ENCODE measurements at places on chromosomes 12 and 14.
A peak's percentile ranks its signal among the peaks of the same experiment; 100 is the strongest.

DNA sequence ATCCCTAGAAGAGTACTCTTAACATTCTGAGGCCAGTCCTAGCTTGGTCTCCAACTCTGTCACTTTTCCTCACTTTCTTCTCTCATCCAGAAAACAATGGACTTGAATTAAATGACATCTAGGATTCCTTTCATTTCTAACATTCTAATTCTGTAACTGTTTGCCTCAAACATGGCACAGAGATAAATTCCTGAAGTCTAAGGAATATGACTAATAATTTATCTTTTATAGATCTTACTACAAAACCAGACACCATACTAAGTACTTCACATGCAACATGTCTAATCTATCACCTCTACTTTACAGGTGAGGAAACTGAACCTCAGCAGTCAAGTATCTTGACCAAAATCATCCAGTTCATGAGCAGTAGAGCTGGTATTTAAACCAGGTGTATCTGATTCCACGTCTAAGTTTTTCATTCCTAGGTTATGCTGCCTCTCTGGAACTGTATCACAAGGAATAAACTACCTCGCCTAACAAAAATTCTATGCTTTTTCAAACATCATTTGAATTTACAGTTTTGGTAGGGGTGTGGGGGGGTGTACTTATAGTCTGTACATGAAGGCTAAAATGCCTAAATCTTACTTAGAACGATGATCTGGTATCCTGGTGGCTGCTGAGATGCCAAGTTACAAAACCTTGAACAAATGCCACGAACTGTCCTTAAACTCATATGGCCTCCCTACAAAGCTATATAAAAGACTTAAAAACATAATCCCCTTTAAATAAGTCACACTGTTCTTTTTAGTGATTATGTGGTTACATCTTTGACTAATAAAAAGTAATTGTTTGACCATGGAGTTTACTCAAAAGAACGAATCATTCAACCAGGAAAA is 41.6 kb downstream of the ATXN2 start:
- H3K4me3 ChIP-seq, result no peak overlapping the region
- H3K27ac ChIP-seq, result no peak overlapping the region
- no peaks in the 10 kb centered on the region for H3K27me3 ChIP-seq
- peaks cover 9% of the 10 kb centered on the region for H3K36me3 ChIP-seq
- H3K4me1 ChIP-seq, result peaks cover 11% of the 10 kb centered on the region
- no peak for DNase-seq

- H3K27ac ChIP-seq, result peak overlapping the region; percentile 84
- H3K4me1 ChIP-seq, result peaks cover 75% of the 10 kb centered on the region
- no peak for DNase-seq
- H3K27me3 ChIP-seq, result no peaks in the 10 kb centered on the region
- H3K36me3 ChIP-seq, result no peaks in the 10 kb centered on the region
Observed at GRCh38 chr12:53752621-53753020, 842 bp upstream of the CISTR start.

- H3K36me3 ChIP-seq, result peaks cover 52% of the 10 kb centered on the region
- H3K4me1 ChIP-seq, result peaks cover 17% of the 10 kb centered on the region
- DNase-seq, result no peak
- H3K27me3 ChIP-seq, result no peaks in the 10 kb centered on the region
- no peak overlapping the region for H3K4me3 ChIP-seq
- H3K27ac ChIP-seq, result no peak overlapping the region
Observed at GRCh38 chr14:39094515-39094914, 8.5 kb downstream of the SEC23A start.

- DNase-seq, result no peak
- H3K4me1 ChIP-seq, result no peaks in the 10 kb centered on the region
- no peaks in the 10 kb centered on the region for H3K27me3 ChIP-seq
- no peak overlapping the region for H3K27ac ChIP-seq
Observed at GRCh38 chr14:46686652-46687051, 35.1 kb upstream of the RPL10L start.

DNA sequence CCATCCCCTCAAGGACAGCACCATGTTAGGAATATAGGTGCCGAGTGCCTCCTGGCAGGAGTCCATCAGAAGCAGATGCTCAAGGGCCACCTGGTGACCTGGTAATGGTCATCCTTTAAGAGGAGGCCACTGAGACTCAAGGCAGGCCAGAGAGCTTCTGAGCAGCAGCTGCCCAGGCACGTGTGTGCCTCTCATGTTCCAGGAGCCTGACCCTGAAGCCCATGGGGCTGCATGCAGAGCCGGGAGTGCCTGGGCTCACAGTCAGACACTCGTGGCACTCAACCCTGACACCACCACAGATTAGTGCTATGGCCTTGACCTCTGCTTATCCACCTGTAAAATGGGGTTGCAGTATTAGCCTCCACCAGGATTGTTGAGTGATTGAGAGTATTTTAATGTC is 45.6 kb downstream of the C14orf132 start:
- peaks cover 87% of the 10 kb centered on the region for H3K4me1 ChIP-seq
- H3K4me3 ChIP-seq, result peak overlapping the region; percentile 6
- DNase-seq, result peak; percentile 72

DNA sequence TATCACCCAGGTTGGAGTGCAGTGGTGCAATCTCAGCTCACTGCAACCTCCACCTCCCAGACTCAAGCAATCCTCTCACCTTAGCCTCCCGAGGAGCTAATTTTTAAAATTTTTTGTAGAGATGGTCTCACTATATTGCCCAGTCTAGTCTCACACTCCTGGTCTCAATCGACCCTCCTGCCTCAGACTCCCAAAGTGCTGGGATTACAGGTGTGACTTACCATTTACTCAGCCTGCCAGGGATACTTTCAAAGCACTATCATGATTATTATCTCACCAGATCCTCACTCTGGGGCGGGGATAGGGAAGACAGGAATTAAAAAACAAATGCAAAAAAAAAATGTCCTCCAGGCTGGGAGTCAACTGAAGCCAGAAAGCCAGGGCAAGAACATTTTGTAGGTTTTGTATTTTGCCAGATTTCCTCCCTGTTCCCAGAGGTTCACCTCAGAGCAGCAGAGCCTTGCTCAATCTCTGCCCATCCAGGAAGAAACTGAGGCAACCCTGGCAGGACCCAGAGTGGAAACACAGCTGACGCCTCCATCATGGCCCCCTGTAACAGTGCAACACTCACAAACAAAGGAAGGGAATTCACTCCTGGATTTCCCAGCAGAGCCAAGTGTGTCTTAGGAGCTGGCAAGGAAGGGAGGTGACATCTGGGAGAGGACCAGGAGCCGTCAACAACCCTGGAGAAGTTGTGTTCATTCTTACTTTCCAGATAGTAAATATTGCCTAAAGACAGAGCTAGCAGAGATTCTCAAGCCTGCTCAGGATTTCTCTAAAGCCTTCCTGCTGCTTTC is 73.9 kb downstream of the IRF2BPL start:
- DNase-seq, result no peak
- no peaks in the 10 kb centered on the region for H3K27me3 ChIP-seq
- no peaks in the 10 kb centered on the region for H3K36me3 ChIP-seq
- no peak overlapping the region for H3K4me3 ChIP-seq

GRCh38 chr14:57865403-57866198 is at the start of gene SLC35F4:
Gene SLC35F4 (minus strand): TSS chr14:57866092.
- no peaks in the 10 kb centered on the region for H3K4me1 ChIP-seq
- no peaks in the 10 kb centered on the region for H3K27me3 ChIP-seq
- no peak for DNase-seq
- no peak within 1 kb of the TSS for H3K4me3 ChIP-seq

DNA sequence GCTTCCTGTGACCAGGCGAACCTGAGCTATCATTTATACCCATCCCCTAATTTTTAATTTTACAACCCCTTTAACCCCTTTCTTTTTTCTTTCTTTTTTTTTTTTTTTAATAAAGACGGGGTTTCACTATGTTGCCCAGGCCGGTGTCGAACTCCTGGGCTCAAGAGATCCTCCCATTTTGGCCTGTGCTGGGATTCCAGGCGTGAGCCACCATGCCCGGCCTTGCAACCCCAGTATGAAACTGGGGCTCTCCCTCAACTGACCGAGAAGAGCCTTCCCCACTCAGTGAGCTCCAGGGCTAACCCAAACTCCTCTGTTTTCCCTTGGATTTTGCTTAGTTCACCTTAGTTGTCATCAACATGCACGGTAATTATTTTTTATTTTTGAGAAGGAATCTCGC is 992 bp downstream of the CPSF2 start:
- peaks cover 39% of the 10 kb centered on the region for H3K4me1 ChIP-seq
- DNase-seq, result peak; percentile 68
- H3K4me3 ChIP-seq, result peak overlapping the region; percentile 85
- H3K27ac ChIP-seq, result peak overlapping the region; percentile 76
- no peaks in the 10 kb centered on the region for H3K27me3 ChIP-seq

DNA sequence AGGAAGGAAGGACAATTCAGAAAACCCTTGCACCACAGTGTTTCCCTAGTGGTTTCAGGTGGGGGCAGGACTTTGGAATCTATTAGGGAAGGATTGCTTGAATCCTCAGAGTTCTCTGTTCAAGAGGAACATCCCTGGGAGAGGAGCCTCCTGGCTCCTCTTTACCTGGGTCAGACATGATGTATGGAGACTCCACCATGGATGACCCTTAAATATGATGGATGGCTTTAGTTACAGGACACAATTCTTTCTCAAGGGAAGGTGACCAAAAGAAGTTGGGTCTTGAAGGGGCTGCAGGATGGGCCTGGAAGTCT is 396.6 kb downstream of the NRXN3 start:
- no peak for DNase-seq
- no peaks in the 10 kb centered on the region for H3K27me3 ChIP-seq
- no peaks in the 10 kb centered on the region for H3K36me3 ChIP-seq
- H3K4me3 ChIP-seq, result no peak overlapping the region
- no peaks in the 10 kb centered on the region for H3K4me1 ChIP-seq

- no peaks in the 10 kb centered on the region for H3K27me3 ChIP-seq
- H3K36me3 ChIP-seq, result no peaks in the 10 kb centered on the region
- H3K27ac ChIP-seq, result peak within 1 kb of the TSS; percentile 20
- DNase-seq, result peak; percentile 96
- peak within 1 kb of the TSS; percentile 98 for H3K4me3 ChIP-seq
Observed at GRCh38 chr12:121296618-121297434, at the start of gene CAMKK2. Gene CAMKK2 (minus strand): TSS chr12:121296709. CDS start chr12:121274526, 22,183 bp downstream.

GRCh38 chr12:6295094-6295811 is 15.2 kb upstream of the PLEKHG6 start:
- no peaks in the 10 kb centered on the region for H3K36me3 ChIP-seq
- no peak overlapping the region for H3K4me3 ChIP-seq
- H3K27ac ChIP-seq, result no peak overlapping the region
- no peaks in the 10 kb centered on the region for H3K4me1 ChIP-seq

DNA sequence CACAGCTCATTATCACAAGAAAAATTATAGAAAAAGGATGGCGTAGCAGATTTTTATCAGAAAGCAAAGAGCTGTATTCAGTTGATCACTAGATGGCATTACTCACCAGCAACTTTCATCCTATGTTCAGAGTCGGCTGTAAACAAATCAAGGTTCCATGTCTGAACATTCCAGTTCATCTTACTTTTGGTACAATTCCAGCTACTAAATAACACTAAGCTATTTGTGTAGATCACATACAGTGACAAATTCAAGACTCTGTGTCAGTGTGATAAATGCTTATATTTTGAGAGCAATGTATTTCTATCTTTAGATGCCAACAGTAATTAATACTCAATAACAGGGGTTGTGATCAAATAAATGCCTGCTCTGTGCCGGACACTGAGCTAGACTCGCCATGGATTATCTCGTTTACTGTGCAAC is 30.1 kb downstream of the NRDE2 start:
- H3K4me1 ChIP-seq, result no peaks in the 10 kb centered on the region
- no peaks in the 10 kb centered on the region for H3K27me3 ChIP-seq
- DNase-seq, result peak; percentile 63
- H3K27ac ChIP-seq, result no peak overlapping the region
- peaks cover 52% of the 10 kb centered on the region for H3K36me3 ChIP-seq

DNA sequence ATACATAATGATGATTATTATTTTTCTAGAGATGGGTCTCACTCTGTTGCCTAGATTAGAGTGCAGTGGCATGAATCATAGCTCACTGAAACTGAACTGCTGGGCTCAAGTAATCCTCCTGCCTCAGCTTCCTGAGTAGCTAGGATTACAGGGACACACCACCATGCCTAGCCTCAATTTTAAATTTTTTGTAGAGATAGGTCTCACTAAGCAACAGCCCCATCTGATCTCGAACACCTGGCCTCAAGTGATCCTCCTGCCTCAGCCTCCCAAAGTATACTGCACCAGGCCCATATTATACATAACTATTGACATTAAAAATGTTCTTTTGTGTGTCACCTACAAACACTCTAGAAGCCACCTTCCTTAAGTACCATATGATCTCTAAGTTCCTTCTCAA is 3.4 kb downstream of the TXNRD1 start:
- DNase-seq, result no peak
- no peak overlapping the region for H3K4me3 ChIP-seq
- no peak overlapping the region for H3K27ac ChIP-seq
- H3K4me1 ChIP-seq, result peaks cover 19% of the 10 kb centered on the region
- no peaks in the 10 kb centered on the region for H3K36me3 ChIP-seq

- DNase-seq, result no peak
- no peaks in the 10 kb centered on the region for H3K27me3 ChIP-seq
Observed at GRCh38 chr12:6084261-6084968, 40.1 kb downstream of the VWF start.

Data from Karpas-422 (cell line).